ENCODE measurements at places on chromosomes 16 and 17.

GRCh38 chr17:35969558-35970380 lies 11.5 kb downstream of the CCL16 start:
- DNase-seq = peak; percentile 37

- peak; percentile 88 for DNase-seq
Observed at GRCh38 chr17:21275579-21276263, 8.8 kb upstream of the MAP2K3 start.

- no peak for DNase-seq
Observed at GRCh38 chr16:72291531-72291981, 119.6 kb upstream of the PMFBP1 start.

DNA sequence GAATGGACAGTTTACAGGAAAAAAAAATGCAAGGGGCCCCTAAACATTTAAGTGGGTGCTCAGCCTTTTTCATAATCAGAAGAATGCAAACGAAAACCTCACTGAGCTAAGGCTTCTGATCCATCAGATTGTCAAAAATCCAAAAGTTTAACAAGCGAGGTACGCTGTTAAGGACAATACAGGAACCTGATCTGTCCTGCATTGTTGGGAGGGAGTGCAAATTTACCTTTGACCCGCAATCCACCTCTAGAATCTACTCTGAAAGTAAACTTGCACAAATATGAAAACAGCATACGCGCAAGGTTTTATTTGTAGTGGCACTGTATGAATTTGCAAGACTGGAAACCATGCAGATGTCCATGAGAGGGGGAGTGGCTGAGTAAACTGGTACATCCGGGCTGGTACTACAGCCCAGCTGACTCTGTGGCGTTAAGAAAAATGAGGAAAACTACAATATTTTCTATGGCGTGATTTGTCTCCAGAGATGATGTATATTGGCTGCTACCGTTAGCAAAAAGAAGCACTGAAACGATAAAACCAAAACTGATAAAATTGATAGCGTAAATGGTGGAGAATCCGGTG lies 28.8 kb upstream of the ST6GALNAC1 start:
- DNase-seq = no peak

DNA sequence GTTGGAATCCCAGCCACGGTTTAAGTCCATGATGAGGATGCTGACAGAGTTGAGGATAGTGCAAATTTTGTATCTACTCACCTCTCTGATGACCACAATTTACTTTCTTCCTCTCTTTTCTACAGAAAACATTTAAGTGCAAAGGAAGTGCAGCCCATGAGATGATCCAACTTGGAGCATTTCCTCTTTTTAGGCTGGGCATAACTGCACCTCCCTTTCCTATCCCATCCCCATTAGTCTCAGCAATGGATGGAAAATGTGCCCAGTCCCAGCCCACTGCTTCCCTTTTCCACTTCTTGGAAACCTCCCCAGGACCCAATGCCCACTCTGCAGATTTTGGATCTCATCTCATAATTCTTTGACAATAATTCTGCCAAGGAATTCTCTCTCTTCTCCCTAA lies 16.6 kb upstream of the CCL8 start:
- DNase-seq = no peak

- DNase-seq = no peak
Observed at GRCh38 chr17:4407216-4407615, 26.5 kb upstream of the SPNS3 start.

DNA sequence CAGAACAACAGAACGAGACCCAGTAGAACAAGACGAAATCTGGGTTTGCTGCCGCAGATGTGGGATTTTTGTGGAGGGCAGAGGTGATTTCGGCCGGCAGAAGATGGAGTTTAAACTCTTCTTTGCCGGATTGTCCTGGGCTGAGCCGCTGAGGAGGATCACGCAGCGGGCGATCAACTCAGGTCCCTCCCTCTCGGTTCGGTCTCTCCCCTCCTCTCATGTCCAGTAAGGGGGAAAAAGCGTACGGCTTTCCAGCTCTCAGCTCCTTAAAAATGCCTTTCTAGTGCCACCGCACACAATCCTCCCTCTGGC lies 2.5 kb downstream of the PHF12 start:
- DNase-seq = no peak

DNA sequence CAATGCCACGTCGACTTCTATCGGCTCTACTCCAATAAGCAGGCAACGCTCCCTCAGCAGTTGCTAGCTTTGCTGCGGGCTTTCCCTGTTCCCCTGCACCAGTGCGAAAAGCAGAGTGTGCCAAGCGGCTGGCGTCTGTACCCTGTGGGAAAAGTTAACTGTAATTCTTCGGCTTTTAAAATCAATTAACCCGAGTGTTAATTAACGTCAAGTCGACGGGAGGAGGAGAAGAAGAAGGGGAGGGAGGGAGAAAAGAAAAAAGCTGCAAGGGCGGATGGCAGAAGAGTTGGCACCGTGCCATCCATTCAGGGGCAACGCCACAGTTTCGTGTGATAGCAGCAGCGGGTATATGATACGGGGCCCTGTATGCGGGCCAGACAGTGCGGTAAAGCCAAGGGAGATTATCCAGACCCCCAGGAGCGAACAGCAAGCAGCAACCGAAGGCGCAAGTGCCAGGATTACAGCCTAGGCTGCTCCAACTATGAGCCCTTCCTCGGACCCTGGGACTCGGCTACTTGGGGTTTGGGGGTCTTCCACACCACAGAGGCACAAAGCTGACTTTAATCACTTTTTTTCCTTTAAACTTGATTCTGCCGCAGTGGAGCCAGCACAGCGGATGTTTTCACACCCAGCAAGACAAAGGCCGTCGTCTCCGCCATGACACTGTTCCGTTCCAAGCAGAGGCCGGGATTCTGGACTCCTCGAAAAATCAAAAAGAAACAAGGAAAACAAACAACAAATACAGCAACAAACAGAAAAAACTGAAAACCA lies 253.8 kb upstream of the PMFBP1 start:
- no peak for DNase-seq

GRCh38 chr16:14109782-14110727 lies 38.9 kb downstream of the MRTFB start:
- DNase-seq = no peak

- DNase-seq = no peak
Observed at GRCh38 chr16:67773099-67773498, 33.3 kb downstream of the RANBP10 start.

DNA sequence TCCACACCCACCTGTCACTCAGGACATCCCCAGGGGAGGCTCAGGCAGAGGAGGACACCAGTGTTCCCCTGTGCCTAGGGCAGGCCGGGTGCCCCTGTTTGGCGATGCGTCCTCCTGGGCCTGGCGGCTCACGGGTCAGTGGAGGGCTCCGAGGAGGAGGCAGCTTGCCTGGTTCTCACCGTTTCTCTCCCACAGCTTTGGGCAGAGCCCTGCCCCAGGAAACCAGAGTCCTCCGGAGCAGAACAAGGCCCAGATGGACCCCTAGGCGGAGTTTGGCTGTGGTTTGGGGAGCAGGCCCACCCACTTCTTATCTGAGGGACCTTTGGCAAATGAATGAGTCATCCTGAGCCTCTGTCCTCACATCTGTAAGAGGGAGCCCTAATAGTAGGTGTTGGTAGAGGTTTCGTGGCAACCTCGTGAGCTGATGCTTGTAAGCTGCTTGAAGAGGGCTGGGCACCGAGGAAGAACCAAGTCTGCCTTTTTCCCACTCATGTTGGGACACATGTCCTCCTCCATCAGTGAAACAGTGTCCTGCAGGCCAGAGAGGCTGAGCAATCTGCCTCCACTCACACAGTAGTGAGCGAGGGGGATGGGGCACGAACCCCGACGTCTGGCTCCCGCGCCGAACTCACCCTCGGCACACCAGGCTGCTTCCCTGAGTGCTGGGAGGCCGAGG lies 247.0 kb upstream of the CIBAR2 start:
- no peak for DNase-seq

DNA sequence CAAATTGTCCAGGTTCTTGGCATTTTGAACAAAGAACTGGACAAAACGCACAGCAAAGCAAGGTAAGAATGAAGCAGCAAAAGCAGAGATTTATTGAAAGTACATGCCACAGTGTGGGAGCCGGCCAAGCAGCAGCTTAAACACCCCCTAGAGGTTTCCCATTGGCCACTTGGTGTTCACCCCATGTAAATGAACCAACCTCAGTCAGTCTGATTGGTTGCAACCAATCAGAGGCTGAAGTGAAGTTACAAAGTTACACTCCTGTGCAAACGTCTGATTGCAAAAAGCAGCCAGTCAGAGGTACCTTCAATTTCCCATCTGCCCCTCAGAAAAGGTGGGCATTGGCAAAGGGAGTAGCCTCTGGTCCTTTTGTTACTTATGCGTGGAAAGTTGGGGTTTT lies 8.8 kb upstream of the ZNF263 start:
- DNase-seq = no peak

GRCh38 chr17:82228842-82229697 lies at the start of gene SLC16A3:
TSS of gene SLC16A3 (plus strand) at chr17:82229042. CDS start at chr17:82236009, 6,967 bp downstream.
- peak; percentile 52 for DNase-seq

All from activated T-helper 1 cell treated with Interleukin-2 at 50 U/mL for 16 hours (primary cell).